ENCODE measurements at places on chromosomes 12 and 14. TPM values are rescaled to one million over a fixed set of nuclear protein-coding genes. Genes with fewer than 3 reads are reported as not detected.

Gene DCN
- total RNA-seq = not detected

Gene ADAM20
- total RNA-seq = not detected

Gene NGB
- total RNA-seq = not detected

Gene BRI3BP
- 44.0 TPM for total RNA-seq

DNA sequence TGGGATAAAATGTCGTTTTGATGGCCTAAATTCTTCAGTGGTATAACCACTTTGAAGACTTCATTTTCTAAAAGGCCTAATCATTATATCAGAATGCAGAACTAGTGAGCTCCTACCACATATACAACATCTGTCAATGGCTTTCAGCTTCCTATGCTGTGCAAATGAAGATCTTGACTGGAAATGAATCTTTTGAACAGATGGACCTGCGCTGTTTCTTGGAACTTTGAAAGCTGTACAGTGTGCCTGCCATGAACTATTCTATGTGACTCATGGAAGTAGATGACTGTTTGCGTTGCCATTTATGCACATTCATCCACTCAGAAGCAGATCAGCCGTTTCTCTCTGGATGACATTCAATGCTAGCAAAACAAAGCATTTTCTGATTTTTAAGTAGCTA, 542.2 kb upstream of the USP15 start:
- no peak for DNase-seq

DNA sequence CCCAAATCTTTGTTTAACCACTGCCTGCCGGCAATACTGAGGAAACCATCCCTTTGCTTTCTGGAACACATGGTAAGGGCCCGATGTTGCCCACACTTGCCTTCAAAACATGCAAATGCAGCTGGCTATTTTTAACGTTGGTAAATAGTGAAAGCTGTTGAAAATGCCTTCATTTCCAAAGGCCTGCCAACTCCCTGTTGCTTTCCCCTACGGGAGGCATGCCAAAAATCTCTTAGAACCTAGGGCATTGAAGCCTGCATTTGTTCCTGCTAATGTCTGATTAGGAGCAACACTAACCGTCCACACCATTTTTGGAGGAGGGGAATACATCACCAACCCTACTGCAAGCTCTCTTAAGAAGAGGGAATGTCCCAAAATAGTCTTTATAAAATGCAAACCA, 152.6 kb upstream of the NOS1 start:
- no peak for DNase-seq

DNA sequence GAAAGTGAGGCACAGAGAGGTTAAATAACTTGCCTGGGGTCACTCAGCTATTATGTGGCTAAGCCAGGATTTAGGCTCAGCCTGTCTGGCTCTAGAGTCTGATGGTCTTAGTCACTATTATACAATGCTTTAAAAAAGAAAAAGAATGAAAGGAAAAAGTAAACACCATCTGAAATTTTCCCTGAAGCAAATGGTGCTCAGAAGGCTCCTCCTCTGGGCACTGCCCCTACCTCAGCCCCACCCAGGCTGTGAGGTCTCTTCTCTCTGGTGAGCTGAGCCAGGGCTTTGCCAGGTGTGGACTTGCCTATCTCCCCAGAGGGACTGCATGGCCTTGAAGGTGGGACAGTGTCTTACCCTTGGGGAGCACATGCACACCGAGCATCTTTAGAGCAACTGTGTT, 117.5 kb upstream of the DYRK2 start:
- no peak for DNase-seq

DNA sequence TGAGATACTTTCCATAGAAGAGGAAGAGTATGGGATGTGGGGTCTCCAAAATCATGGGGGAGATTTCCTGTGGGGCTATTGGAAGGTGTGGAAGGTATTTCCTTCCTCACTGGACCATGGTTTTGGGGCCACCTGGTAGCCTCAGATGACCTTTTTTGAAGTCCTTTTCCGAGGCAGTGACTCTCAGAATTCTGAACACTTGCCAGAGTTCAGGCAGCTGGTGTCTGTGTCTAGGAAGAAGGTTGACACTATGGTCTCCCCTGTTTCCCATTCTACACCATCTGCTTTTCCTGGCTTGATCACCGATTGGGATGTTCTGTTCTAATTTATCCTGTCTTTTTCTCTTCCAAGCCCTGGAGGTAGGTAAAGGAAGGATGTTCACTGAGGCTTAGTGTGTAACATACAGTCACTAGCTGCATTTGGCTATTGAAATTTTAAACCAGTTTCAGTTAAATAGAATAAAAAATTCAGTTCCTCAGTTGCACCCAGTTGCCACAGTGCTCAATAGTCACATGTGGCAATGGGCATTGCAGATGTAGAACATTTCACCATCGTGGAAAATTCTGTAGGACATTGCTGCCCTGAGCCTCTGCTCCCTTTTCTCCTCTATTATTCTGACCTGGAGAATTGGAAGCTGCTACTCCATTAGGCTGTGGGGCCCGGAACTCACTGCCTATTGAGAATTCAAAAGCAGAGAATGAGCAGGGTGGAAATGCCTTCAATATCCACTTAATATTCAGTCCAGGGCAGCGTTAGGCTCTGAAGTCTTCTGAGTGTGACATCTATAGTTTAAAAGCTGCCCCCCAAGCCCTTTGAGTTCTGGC, 11.0 kb upstream of the PLEKHG3 start:
- no peak for DNase-seq

DNA sequence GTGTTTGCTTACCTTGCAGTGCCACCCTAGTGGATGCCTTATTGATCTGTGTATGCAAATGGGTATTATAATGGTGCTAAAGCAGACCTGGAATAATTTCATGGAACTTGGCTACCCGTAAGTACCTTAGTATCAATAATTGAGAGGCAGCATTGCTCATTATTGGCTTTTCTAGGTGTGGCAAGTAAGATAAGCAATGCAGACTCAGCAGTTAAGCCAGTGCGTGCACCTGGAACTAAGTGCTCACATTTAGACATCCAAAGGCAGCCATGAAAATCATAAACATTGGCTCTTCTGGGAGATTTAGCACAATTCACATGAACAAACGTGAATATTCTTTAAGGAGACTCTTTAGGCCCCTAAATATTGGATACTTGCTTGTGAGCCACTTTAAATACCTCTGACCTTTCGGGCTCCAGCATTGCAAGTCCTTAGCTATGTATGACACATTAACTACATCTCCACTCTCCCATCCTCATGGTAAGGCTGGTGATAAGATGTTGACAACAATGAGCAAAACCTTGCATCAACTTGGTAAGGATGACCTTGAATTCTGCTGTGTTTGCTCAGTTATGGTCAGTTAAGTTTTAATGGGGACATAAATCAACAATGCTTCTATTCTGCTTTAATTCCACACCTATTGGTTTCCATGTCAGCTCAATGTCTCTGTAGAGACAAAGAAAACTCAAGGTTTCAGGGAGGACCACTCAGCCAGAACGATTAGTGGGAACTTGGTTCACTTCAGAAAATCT, 112.0 kb downstream of the SLC5A8 start:
- no peak for DNase-seq

DNA sequence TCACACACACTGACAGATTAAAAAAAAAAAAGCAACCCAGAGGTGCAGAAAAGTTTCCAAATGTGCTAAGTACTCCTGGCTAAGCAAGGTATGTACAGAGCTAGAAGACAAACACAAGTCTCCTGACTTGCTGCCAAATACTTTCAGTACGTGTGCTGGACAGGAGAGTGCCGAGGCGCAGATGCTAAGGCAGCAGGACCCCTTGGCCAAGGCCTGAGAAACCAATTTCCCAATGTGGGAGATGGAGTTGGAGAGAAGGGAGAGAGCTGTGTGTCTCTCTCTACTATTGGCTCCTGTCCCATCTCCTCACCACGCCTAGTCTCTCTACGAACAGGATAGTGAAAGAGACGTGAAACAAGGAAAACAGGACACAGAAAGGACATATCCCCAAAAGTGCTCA, 5.3 kb downstream of the SPRYD3 start:
- no peak for DNase-seq

GRCh38 chr12:47705229-47705565, 633 bp downstream of the RPAP3 start:
- peak; percentile 28 for DNase-seq

GRCh38 chr14:105930572-105930971, 404.2 kb downstream of the TMEM121 start:
- DNase-seq = no peak

DNA sequence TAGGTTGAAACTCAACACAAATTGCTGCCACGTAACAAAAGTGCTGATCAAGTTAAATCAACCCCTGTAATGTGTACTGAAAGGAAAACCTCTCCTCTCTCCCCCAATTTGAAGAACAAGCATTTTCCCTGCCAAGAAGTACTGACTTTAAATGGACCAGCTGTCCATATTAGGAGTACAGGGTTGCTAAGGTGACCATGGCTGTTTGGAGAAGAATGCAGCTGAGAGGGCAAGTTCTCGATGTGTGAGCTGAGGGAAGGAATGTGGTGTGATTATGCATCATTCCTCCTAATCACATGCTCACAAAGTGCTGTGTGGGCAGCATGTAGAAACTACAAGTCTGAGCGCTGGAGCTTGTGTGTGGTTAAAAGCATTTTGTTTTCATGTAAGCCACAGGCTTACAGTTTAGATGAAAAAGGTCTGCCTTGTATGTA, 50.9 kb upstream of the CCT2 start:
- peak; percentile 34 for DNase-seq

DNA sequence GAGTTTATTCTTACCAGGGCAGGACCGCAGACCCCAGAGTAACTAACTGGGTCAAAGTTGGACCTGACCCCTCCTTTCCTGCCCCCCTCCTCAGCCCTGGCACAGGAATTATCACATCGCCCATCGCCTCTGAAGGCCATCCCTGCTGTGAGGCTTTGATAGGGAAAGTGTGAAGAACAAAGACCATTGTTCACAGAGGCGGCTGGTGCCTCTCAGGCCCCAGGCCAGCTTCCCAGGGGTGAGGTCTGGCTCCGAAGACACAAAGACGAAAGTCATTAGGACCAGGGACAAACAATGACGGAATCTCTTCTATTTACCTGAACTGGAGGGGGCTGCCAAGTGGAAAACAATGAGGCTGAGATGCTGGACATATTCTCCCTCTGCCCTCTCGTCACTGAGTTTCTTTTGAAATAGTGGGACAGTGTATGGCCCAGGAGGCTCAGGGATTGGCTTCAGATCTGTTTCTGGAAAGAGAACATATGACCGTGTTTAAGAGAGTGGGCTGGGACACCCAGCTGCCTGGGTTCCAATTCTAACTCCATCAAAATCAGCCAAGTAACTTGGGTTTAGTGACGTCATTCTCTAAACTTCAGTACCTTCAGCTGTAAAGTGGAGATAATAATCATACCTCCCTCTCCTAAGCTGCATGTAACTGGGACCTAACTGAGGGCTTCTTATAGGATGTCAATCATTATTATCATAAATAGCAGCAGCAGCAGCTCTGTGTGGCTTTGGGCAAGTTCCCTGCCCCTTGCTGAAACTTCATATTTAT, 769.4 kb downstream of the MED13L start:
- DNase-seq = no peak

DNA sequence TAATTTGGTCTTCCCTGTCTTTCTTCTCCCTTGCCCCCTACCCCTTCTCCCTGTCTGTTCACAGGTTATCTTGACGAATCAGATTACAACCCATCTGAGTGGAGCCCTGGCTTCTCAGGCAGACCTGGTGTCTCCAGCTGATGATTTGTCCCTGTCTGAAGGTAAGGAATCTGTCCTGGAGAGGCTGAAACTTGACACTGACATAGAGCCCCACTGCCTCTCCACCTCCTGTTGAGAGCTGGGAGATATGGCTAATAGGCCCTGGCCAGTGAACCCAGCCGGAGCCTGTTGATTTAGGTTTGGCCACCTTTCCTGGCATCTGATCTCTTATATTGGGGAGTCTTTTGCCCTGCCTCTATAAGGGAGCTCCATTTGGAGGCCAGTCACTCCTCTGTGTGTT, 472.2 kb downstream of the RAD51B start:
- no peak for DNase-seq

GRCh38 chr12:45601888-45602287, 127.6 kb upstream of the ARID2 start:
- DNase-seq = no peak

- no peak for DNase-seq
Observed at GRCh38 chr14:90831821-90832220, 15.6 kb upstream of the TTC7B start.

- no peak for DNase-seq
Observed at GRCh38 chr12:30840715-30841114, 85.8 kb upstream of the TSPAN11 start.

DNA sequence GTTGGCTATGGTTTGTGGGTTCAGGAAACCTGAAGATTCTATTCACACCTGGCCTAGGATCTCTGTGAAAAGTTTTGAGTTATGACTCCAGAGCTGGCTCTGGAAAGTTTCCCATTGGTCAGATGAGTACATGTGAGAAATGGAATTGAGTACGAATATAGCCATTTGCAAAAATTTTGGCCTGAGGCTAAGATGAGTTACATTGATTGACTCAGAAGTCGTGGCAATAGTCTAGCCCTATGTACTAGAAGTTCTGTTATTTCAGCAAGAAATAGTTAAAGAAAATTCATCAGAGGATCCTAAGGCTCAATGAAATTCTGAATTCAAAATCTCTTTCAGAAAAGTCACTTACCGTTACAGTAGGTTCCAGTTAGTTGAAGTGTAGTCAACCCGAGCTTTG, 109.9 kb downstream of the PTCSC3 start:
- DNase-seq = no peak

DNA sequence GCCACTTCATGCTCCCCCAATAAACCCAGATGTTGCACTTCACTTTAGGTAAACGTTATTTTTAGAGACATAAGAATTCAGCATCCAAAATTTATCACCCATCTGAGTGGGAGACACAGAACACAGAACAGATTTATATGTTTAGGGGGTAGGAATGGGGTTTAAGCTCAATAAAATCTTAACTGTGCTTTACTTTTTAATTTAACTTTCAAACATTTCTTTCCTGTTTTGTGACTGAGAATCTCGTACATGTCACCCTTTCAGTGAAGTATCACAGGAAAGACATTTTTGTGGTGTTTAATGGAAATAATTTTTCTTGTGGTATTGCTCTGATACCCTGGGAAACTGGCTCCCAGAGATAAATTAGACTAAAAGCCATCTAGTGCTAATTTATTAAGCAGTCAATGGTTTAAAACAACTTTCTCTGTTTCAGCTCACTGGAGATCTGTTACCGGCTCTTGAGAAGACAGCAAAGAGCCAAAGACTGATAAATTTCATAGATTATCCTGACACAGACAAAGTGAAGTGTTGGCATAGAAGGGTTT, 148.0 kb upstream of the BMP4 start:
- DNase-seq = no peak

GRCh38 chr14:57326253-57326652, 57.5 kb downstream of the AP5M1 start:
- DNase-seq = no peak

- DNase-seq = no peak
Observed at GRCh38 chr12:12735301-12735700, 18.1 kb downstream of the CDKN1B start.

- no peak for DNase-seq
Observed at GRCh38 chr12:82146740-82147139, 211.4 kb downstream of the CCDC59 start.

DNA sequence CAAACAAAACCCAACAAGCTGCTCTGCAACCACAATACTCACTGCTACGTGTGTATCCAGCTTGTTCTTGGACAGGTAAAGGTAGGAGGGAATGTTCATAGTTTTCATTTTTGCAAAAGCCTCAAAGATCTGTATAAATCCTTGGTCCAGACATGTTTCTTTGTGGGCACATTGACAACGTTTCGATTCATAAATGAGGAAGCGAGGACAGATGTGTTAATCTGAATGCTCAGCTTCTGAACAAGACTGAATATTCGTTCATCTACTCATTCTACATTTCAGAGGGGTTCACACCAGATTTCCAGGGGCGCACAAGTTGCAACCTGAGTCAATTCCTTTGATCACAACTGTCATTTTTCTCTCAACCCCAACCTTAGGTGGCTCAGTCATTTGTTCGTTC, 134.4 kb downstream of the LLPH start:
- no peak for DNase-seq

All from HT-29 (cell line).